ENCODE measurements at places on chromosomes 3 and 15. TPM values are rescaled to one million over a fixed set of nuclear protein-coding genes. Genes with fewer than 3 reads are reported as not detected.

Gene GOLGA8A
- total RNA-seq = 262 TPM

Gene PRTG
- total RNA-seq = not detected

Gene SLC27A2
- 9.9 TPM for total RNA-seq

Gene PTX3
- 0.40 TPM for total RNA-seq

Gene FAM107A
- not detected for total RNA-seq

Gene FEZF2
- total RNA-seq = not detected

Gene CD276
- 0.96 TPM for total RNA-seq

Gene IL16
- 239 TPM for total RNA-seq

Gene LIPC
- total RNA-seq = 3.9 TPM

Gene TMCC1
- total RNA-seq = 18.7 TPM

Gene ATP13A5
- not detected for total RNA-seq

Gene PSTPIP1
- 176 TPM for total RNA-seq

Gene FBXO40
- total RNA-seq = not detected

Gene STRIT1
- not detected for total RNA-seq

Gene ZBBX
- total RNA-seq = not detected

Gene USP19
- 63.5 TPM for total RNA-seq

Gene PSMD2
- 193 TPM for total RNA-seq

Gene HRH1
- total RNA-seq = 0.27 TPM

Gene PPARG
- 0.52 TPM for total RNA-seq

Gene ROBO2
- not detected for total RNA-seq

Gene CFAP100
- not detected for total RNA-seq

Gene DGKG
- total RNA-seq = 0.04 TPM

Gene GPR149
- not detected for total RNA-seq

Gene DPPA2
- total RNA-seq = not detected

Gene SAMD7
- not detected for total RNA-seq

Gene GOLGA8M
- 1.8 TPM for total RNA-seq

All from activated CD4-positive, alpha-beta T cell treated with anti-CD3 and anti-CD28 coated beads, Interleukin-2, amount 10 ng/mL, durations not matched to agents 7 days and 5 days (primary cell).